ENCODE measurements at places on chromosomes 5 and 9.
A peak's percentile ranks its signal among the peaks of the same experiment; 100 is the strongest.

DNA sequence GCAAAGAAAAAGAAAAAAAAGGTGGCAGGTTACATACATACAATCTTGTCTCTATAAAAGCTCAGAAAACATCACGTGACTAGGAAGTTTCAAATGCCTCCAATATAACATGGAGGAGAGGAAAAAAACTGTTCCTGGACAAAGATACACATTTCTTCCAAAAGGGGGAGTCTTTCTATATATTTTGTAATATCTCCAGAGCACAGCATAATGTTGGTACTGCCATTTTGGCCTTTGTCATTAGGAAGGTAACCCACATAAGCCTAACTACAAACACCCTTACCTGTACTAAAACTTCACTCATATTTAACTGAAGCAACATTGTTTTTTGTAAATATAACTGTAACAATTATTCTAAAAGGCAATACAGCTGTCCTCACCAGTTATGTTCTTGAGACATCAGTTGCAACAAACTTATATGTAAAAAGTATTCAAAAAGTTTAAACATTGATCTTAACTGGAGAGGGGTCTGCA is 1.2 kb upstream of the BTF3 start:
- peak; percentile 55 for DNase-seq

- no peak for DNase-seq
These were observed 318.6 kb downstream of the ZSWIM6 start for GRCh38 chr5:61650661-61651060.

DNA sequence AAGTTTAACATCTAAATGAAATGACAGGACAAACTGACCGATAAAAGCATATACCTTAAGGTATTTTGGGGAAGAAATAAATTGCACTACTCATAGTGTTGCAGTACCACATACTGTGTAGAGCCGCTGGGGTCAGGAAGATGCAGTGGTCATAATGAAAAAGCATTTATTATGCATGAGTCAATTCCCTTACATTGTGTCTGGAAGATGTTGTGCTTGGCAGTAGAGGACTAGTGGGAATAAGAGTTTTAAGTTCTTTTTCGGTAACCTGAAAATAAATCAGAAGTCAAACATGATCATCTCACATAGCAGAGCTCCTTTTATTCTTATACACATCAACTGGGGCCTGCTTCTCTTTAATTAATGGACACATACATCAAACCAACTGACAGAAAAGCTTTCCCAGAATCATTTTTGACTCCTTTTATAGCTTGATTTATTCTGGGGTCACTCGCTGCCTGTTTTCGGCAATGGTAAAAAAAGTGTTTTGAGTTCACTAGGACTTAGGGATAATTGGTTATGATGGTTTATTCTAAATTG is 262.5 kb upstream of the CHD1 start:
- DNase-seq = no peak

DNA sequence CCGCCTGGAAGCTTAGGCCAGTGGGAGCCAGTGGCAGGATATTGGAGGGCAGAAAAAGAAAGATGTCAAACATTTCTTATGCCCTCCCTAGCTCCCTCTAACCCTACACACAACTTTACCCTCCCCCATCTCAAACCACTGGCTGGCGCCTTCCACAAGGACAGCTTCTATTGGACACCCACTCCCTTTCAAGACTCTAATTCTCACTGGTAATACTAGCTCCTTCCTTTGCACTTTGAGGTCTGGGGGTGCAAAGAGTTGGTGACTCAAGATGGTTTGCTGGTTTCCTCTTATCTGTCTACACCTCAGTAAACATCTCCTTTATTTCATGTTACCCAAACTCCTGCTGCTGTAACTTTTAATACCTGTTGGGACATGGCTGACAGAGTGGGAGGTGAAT is 11.6 kb upstream of the ITGA1 start:
- DNase-seq = no peak

- DNase-seq = no peak
These were observed 1.0 kb upstream of the FIBCD1 start for GRCh38 chr9:130940027-130940549.

GRCh38 chr5:1525624-1526189 is 1.9 kb upstream of the LPCAT1 start:
- no peak for DNase-seq

DNA sequence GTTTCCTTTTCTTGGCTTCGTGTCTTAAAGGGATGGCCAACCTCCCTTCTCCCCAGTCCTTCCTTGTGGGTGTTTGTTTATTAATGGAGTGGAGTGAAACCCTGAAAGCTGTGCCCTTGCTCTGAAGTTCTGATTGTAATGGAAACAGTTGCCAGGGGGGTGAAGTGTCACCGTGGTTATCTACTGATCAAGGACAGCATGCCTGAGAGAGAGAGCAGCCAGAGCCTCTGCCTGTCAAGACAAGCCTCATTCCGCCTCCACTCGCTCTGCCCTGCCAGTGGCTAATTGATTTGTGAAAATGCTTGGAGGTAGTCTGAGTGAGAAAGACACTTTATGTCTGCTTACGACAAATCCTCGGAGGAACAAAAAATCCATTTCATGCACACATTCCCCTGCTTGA is 143.7 kb upstream of the SLC30A5 start:
- DNase-seq = peak; percentile 55

GRCh38 chr9:106620866-106621265 is 242.1 kb upstream of the ZNF462 start:
- DNase-seq = no peak

DNA sequence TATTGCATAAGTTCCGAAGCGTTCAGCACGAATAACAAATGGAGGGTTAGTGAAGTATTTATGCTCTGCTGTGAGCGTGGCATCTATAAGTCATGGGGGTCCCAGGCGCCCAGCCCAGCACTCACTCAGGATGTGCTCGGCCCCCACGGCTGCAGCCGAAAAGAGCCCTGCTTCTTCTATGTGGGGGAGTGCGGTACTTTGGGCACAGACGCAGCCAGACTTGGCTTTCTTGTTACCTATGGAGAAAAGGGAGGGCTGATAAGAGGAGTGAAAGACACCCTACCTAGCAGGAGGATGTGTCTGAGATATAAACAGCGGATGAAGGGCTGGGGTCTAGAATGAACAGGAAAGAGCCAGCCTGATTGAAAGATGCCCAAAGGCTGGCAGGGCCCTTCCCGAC is 51.4 kb downstream of the MRPL36 start:
- DNase-seq = no peak

DNA sequence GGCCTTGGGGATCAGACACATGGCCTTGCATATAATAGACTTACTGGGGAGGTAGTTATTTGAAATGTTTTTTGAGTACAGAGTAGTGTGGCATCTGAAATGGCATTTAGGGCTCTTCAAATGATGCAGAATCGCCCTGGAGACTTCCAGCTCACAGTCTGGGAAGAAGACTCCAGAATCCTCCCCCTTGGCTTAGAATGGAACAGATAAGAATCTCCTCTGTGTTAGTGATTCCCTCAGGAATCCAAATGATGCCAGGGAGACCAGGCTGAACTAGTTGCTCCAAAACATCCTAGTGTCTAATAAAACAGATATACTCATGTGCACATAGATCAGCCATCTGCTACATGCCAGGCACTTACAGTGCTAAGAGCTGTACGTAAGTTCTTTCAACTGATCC is 38.6 kb upstream of the SMC5 start:
- no peak for DNase-seq

DNA sequence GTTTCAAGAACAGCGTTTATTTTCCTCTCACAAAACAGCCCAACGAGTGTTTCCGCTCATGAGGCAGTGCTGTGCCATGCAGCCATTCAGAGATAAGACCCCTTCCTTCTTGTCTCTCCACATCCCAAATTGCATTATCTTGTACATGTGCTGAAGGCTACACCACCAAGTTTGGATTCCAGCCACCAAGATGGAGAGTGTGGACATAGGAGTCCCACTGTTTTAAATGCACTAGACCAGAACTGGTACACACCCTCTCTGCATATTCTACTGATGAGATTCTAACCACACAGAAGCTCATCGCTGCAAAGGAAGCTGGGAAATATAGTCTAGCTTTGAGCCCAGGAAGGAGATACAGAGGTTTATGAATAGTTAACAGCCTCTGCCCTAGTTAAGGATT is 509.4 kb downstream of the NFIB start:
- no peak for DNase-seq

DNA sequence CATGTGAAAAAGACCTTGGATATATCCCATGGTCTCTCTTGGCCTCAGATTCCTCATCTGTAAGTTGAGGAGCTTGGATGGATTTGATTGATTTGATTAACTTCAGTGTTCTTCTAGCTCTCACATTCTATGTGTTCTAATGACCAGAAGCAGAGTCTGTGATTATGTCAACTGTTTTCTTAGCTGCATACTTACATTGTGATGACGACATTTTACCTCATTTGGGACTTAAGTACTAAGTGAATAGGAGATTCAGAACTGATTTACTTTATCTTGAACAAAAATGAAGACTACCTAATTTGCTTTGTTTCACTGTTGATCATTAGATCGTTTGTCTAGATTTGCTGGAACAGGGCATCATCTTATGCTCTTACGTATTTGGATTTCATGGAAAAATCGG is 427.7 kb downstream of the SH3GL2 start:
- no peak for DNase-seq

- no peak for DNase-seq
These were observed 95.7 kb downstream of the ARL15 start for GRCh38 chr5:54214722-54215121.

- DNase-seq = no peak
These were observed 1.4 kb downstream of the IQGAP2 start for GRCh38 chr5:76404223-76405211.

DNA sequence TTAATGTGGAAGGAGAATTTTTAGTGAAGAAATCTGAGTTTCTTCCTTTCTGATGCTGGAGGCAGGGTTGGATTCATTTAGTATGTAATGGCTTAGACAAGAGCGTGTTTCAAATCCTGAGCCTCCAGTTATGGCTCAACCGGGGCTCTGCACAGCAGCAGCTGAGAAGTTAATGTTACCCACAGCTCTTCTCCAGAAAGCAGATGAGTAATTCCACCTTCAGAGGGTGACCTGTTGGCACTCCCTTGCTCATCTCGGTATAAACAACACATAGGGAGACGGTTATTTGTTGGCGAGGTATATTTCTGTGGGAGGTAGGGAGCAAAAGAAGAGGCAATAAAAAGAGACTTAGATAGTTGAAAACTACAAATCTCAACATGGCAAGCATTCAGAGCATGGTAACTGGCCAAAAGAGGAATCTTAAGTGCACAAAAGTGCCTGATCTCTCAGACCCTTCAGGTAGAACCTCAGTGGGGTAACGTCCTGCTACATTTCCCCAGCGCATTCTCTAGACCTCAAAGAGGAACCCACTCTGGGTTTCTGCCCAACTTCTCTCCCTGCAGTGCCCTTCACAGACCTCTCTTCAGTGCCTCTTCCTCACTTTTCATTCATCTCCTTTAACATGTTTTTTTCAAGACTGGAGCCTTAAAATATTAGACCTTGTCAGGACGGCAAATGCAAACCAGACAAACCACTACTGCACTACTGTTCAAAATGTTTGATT is 417.5 kb upstream of the ADAMTSL1 start:
- DNase-seq = no peak

DNA sequence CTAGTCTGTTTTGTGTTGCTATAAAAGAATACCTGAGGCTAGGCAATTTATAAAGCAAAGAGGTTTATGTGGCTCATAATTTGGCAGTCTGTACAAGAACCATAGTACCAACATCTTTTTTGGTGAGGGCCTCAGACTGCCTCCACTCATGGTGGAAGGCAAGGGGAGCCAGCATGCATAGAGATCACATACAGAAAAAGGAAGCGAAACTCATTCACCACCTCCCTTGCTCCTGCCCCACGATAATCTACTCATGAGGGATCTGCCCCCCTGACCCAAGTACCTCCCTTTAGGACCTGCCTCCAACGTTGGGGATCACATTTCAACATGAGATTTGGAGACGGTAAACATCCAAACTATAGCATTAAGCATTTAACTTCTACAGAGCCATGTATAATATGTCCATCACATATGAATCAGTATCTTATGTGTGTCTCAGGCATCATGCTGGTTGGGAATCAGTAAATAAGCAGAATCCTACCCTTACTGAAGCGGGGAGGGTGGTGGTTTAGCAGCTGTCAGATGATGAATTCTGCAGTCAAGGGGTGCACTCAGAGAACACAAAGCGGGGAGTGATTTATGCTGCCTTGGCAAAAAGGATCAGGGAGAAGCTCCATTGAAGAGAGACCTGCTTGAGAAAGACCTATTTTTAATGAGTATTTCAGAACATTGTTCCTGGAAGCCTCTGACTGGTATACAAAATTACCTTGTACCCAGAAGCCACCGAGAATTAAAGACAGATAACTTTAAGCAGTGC is 34.8 kb downstream of the HMGXB3 start:
- DNase-seq = no peak

GRCh38 chr5:123460296-123460729 is 37.1 kb upstream of the CEP120 start:
- DNase-seq = no peak

DNA sequence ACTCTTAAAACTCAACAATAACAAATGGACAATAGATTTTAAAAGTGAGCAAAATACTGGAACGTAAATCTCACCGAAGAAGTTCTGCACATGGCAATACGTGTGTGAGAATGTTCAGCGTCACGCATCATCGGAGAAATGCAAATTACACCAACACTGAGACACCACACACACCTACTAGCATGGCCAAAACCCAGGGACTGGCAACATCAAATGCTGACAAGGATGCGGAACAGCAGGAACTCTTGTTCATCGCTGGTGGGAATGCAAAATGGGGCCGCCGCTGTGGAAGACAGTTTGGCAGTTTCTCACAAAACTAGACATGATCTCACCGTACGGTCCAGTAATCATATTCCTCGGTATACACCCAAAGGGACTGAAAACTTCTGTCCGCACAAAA is 21.6 kb upstream of the CLPTM1L start:
- no peak for DNase-seq

GRCh38 chr9:130140706-130141105 is 31.5 kb upstream of the NCS1 start:
- no peak for DNase-seq

DNA sequence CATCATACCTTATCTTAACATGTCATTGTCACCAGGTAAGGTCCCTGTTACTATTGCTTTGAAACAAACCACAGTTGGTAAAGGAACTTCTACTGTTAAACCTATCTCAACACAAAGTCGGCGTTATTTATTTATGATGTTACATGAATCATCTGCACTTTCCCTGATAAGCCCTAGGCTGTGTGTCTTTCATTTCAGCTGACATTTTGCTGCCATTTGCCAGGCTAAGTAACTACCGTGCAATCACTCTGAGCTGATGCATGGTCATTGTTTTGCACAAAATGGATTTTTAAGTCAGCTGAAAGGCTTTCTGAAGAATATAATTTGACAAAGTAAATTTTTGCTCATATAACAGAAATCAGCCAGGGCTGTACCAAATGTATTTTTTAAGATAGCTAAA is 546.5 kb downstream of the ZNF608 start:
- no peak for DNase-seq

GRCh38 chr9:91347377-91347776 is 14.3 kb downstream of the AUH start:
- DNase-seq = no peak
